ENCODE measurements at places on chromosomes 7 and 10.

DNA sequence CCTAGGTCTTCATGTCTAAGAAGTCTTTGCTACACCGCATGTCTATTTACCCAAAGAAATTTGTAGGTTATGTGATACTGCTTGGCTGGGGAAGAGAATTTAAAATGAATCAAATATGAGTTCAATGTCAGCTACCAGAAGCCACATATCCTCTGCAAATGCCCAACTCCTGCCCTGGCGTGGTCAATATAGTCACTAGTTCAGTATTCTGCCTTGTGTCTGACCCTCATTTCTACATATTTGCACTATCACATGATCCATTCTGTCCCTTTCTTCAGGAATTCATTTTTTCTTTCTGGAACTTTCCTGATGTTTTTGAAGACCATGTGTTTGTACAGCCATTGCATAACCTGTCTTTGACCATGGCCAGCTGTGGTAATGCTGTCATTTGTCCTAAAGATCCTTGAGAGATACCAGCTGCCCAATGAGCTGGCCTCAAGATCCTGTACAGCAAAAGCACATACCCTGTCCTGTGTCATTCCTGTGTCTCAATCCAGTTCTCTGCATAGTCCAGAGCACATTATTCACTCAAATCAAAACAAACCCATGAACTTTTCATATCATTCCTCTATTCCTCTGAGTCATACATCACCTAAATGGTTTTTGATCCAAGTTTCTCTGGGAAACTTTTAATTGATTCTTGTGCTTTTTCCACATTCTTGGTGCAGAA is 524.5 kb downstream of the PARD3 start:
- no peak for DNase-seq

GRCh38 chr10:21039721-21040120 is 142.6 kb upstream of the NEBL start:
- no peak for DNase-seq

- DNase-seq, result no peak
Measured at GRCh38 chr7:7562736-7563135, 3.9 kb upstream of the MIOS start.

- DNase-seq, result no peak
Measured at GRCh38 chr7:141590666-141591065, 39.5 kb downstream of the AGK start.

DNA sequence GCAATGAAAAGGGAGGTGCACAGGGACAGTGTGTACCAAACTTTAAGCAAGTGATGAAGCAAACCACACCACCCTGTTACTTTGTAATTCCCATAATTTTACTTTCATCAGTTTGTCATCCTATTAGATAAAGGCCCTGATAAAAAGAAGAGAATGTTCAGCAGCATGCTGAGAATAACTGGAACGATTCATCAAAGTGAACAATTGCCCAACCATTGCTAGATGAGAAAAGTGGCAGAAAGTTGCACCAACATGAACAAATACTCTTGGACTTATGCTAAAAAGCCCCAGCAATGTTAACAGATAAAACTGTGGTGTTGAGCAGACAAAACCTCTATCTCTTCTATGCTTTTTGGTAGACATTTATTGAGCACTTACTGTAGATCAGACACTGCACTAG is 75.5 kb upstream of the PCGF5 start:
- DNase-seq, result no peak

DNA sequence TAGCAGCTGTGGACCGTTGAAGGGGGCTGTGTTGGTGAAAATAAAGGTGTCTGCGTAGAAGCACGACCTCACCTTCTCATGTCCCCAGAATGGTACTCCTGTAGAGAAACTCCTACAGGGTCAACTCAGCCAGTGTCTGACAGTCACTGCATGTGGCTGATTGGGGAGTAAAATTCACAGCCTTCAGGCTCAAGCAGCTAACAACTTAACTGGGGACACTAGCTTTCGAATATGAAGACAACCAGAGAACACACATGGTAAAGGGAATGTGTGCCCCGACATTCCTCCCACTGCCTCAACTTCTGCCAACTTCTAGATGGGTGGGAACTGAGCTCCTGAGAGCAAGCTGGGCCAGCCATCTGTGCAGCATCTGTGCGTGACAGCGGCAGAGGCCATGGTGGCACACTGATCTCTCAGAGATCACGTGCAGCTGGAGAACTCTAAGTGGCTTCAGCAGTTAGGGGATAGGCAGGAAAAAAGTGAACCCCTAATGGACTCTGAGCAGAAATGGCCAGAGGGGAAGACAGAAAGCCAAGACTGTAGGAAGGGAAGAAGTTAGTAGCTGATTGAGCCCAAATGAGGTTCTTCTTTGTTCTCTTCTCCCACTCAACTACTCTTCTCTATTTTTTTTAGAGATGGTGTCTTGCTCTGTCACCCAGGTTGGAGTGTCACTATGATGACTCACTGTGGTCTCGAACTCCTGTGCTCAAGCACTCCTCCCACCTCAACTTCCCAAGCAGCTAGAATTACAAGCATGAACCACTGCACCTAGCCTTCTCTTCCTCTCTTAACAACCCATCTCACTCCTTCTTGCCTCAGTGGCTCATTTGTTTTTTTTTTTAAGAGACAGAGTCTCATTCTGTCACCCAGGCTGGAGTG is 280.8 kb downstream of the ZEB1 start:
- DNase-seq, result no peak

- no peak for DNase-seq
Measured at GRCh38 chr7:72391821-72392377, 20.2 kb downstream of the CALN1 start.

GRCh38 chr7:30178748-30179436 is 44.1 kb downstream of the MTURN start:
- no peak for DNase-seq

DNA sequence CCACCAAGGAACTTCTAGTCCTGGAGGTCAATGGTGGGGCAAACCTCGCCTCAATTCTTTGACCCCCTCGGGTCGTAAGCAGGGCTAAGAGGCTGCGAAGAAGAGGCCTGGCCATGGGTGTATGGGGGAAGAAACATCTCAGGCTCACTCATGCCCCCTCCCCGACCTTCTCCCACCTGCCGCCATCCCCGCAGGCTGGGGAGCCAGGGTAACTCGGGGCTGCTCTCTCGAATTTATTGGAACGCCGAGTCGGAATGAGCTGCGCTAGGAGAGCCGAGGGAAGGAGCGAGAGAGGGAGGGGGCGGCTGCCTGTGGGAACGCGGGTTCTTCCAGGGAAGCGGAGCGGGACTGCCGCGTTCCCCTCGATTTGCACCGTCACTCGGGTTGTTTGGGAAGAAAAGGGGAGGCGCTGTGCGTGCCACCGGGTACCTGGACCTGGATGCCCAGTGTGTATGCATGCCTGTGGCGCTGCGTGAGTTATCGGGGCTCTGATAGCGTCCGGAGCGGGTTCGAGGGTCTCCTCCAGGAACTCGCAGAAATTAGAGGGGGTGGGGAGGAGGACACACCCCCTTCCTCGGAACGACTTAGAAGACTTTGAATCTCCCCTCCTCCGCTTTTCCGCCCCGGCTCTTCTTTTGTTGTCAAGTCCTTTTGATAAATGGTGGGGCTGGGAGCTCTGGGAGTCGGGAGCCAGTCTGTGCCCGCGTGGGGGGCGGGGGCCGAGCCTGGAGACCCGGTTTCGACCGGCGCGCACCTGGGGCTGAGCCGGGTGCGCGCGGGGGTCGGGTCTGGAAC is 1.8 kb upstream of the ZNF503 start:
- DNase-seq, result peak; percentile 60

- DNase-seq, result no peak
Measured at GRCh38 chr7:109864230-109864629, 1226.7 kb upstream of the LRRN3 start.

DNA sequence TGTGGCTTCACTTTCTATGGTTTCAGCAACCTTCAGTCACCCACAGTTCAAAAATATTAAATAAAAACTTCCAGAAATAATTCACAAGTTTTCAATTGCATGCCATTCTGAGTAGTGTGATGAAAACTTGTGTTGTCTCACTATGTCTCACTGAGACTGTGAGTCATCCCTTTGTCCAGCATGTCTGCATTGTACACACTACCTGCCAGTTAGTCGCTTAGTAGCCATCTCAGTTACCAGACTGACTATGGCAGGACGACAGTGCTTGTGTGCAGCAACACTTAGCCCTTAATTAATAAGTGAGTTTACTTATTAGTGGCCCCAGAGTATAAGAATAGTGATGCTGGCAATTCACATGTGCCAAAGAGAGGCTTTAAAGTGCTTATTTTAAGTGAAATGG is 22.5 kb downstream of the CCDC186 start:
- no peak for DNase-seq

DNA sequence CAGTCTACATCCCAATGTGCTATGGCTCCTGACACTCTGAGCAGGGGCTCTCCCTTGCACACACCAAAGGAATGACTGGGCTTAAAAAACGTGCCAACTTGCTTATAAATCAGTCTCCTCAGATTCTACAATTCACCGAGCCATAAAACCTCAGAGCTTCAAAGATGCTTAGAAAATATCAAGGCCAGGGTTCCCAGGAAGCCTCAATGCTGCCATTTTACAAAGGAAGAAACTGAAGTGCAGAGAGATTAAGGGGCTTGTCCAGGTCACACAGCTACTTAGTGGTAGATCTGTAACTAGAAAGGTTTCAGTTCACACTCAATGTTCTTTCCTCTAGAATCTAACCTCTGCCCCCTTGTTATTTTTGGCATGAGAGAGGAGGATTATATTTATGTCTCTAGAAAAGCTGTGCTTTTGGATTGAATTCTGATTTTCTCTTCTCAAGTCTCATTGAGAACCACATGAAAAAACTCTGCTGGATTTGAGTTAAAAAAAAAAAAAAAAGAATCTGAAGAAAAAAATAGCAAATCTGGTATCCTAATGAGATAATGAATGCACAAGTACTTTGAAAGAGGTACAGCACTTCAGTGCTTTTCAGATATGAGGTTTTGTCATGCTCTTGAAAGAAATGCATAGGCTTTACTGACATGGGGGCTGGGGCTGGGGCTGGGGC is 22.3 kb upstream of the TSPAN33 start:
- DNase-seq, result no peak

GRCh38 chr7:91780521-91780920 is 100.0 kb downstream of the MTERF1 start:
- DNase-seq, result no peak

GRCh38 chr10:73793456-73793855 is 8.1 kb downstream of the ZSWIM8 start:
- DNase-seq, result no peak

- DNase-seq, result no peak
Measured at GRCh38 chr7:107309296-107309695, 140.5 kb downstream of the HBP1 start.
